Skin of body (tissue), 3 donors: ENCODE measurements at places on chromosomes 4 and X.

DNA sequence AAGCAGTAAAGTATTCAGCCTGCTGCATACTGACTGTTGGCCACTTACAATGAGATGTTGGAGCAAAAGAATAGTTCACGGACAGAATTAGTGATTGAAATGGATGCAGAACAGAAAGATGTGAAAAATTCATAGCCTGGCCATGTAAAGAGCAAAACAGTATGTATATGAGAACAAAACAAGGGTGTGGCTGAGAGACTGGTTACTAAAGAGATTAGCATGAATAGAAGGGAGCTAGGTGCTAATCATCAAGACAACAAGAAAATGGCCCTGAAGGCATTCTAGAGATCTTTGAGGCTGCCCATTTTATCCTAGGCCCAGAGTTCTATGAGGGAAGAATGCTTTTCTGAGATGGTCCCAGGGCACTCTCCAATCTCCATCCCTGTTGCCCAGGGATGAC lies 208.5 kb downstream of the ARHGEF9 start:
- DNase-seq = no peak

GRCh38 chr4:41212616-41213203 lies 1.6 kb downstream of the APBB2 start:
- peak; percentile 49 for DNase-seq

GRCh38 chr4:111693758-111694157 lies 451.5 kb upstream of the FAM241A start:
- no peak for DNase-seq

DNA sequence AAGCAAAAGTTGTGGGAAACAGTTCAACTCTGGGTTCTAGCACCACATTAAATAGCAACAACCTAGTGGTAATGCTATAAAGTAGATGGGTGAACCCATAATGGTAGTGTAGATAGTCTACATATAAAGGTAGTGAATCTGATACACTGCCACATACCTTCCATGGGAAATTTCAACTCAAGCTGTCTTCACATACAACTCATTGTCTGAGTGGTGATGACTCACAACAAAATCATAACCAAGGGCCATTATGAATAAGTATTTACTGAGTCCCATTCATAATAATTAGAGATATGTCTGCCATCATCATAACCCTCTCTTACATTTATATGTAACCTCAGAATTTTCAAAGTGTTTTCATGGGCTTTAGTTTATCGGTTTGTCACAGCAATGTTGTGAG lies 34.8 kb downstream of the EGF start:
- no peak for DNase-seq

- DNase-seq = no peak
These were observed 93.0 kb upstream of the LDB2 start for GRCh38 chr4:16991450-16991849.

DNA sequence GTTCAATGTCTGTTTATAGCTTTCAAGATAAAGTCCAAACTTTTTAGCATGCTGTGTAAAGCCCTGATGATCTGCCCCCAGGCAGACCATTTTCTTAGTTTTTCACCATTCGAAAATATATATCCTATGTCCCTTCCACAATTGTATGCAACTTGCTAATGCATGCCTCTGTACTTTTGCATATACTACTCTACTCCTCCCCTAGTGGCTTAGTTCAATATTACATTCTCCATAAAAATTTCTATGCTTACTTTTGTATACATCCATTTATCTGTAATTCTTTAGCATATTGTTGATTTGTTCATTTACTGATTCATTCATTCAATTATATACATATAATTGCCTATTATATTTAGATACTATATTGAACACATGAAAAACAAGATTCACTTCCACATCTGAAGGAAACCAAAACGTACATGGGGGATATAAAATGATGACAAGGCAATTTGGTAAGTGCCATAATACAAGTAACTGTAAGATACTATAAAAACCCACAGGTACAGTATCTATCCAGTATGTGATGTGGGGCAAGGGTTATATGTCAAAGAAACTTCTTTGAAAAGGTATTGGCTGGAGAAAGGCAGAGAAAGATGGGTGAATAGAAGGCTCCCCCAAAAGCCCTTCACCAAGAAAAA lies 902.5 kb downstream of the FAM133A start:
- no peak for DNase-seq

GRCh38 chr4:137531168-137531985 lies 917 bp downstream of the PCDH18 start:
- DNase-seq = peak; percentile 67

DNA sequence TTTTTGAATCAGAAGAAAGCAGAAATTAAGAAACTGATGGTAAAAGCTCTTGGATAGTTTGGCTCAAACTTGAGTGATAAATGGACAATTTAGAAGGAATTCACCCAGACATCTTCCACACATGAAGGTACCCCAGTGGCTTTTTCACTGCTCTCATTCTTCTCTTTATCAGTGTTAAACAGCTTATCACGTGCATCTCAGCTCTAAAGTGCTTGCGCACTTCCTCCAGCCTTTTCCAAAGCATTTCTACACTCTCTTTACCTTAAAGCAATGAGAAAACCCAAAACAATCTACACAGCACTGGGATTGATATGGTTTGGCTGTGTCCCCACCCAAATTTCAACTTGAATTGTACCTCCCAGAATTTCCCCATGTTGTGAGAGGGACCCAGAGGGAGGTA lies 509.1 kb upstream of the FAT1 start:
- no peak for DNase-seq

DNA sequence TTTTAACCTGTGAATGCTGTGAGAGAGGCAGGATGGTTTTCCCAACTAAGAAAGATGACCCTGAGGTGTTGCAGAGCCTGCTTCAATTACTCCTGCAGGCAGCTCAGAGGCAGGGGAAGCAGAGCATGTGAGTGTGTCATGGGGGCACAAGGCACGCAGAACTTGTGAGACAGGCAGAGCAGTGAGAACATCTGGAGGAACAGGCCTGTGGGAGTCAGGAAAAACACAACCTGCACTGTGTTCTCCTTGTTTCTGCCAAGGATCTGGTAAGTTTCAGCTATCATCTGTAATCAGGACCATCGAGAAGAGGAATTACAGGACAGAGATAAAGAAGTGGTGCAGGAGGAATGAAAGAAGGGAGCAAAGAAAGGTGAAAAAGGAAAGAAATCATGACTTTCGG lies 741.8 kb upstream of the INTU start:
- no peak for DNase-seq

DNA sequence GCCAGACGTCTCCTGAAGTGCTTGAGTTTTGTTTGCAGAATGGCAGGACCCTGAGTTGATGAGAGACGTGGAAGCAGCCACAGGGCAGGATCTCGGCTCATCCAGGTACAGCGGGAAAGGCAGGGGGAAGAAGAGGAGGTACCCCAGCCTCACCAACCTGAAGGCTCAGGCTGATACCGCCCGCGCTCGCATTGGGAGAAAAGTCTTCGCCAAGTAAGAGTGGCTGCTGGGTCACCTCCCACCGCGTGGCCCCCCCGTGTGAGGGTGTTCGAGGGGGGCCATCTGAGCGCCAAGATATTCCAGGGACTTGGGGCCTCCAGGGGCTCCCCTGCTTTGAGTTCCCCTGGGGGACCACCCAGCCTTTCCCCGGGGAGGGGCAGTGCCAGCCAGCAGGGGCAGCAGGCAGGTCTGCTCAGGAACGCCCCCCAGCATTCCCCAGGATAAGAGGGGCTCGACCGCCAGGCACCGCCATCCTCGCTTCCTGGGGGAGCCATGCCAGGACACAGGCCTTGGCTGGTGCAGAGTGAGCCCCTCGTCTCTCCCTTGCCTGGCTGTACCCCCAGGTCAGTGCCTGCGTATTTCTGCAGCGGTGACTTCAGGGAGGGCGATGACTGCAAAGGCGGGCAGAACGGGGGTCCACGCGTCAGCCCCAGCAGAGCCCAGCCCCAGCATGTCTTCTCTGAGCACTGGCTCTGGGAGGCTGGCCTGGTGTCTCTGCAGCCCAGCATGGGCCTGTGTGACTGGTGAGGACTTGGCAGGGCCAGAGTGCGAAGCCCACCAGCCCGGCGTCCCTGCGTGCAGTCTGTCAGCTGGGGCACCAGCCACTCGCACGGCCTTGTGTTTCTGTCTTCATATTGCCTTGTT lies 22.3 kb downstream of the NKX1-1 start:
- no peak for DNase-seq

DNA sequence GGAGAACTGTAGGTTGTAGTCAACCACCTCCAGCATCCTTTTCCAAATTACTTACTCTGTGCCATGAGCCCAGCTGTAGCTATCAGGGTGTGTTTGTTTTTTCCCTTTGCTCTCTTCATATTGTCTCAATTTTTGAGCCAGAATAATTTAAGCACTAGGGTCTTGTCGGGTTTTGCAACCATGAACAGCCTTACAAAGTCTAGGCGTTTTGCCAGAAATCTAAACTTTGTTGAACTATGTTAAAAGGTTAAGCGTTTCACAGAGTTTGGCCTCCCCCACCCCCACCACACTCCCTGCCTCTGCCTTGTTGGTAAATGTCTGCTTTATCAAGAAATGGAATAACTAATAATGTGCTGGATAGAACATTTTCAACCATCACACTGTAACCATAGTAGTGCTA lies 190.6 kb upstream of the TTC29 start:
- peak; percentile 74 for DNase-seq

DNA sequence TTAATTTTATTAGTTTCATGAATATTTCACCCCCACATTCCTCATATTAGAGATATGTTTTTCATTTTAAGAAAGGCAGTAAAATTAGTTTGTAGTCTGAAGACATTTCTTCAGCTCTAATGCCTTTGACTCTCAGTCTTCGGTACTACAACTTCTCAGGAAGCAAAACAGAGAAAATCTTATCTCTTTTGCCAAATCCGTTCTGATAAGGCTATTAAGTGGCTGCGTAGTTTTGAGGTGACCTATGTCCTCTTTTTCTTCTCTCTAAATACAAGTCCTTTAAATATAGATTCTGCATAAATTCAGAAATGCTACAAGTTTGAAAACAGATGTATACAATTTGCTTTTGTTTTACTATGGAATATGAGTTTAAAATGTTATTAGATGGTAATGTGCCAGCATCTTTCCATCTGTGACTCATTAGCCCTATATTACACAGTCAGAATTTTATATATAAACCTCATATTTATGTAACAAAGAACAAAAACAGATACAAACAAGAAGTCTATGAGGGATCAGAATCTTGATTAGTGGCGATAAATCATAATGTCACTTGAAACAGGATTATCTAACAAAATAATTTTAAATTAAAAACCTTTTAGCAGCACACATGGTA lies 181.2 kb upstream of the ETNPPL start:
- DNase-seq = peak; percentile 74

DNA sequence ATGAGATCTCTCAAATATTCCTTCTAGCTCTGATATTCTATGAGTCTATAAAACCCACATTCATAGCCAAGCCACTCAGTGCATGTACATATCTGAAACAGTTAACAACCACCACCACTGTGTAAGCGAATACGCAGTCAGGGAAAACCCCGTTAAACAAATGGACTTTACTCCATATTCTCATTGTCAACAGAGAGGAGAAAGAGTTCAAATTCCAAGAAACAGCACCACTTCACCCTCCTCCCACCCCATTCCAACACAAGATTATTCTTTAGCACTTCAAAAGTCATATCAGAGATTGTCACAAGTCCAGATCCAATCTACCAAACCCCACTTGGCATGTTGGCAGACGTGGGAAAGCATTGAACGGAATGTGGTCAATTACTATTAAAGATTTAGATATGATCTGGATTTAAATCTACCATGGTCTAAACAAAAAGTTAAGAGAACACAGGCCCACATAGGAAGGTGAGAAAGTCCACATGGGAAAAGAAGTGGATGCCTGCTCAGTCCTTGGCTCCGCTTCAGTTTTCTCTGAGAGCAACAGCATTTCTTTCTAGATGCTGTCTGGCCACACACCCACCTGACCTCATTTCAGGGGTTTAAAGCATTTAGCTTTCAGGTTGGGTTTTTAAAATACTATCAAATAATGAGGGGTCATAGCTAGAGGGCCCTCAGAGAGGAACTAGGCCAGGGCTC lies 39.8 kb upstream of the KLHL13 start:
- DNase-seq = no peak

DNA sequence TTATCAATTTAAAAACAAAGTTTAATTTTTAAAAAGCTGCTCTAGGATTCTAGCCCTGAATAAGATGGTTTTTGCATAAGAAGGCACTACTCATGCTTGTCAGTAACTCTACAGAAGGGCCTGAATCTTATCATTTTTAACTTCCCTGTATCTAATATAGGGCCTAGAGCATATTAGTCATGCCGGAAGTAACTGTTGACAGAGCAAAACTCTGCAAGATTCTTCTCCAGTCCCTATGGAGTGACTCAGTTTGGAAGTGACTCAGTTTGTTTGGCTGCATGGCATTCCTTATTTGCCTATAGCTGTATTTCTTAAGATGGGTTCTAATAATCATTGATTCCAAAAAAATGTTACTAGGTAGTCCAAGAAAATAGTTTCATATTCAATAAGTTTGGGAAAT lies 431.8 kb upstream of the HTR2C start:
- no peak for DNase-seq

GRCh38 chr4:93771640-93772411 lies 56.7 kb upstream of the ATOH1 start:
- DNase-seq = no peak

GRCh38 chr4:166527500-166527899 lies 654.5 kb downstream of the TLL1 start:
- DNase-seq = no peak

- DNase-seq = no peak
These were observed 3.1 kb upstream of the SLBP start for GRCh38 chr4:1715002-1715758.

- no peak for DNase-seq
These were observed 3.6 kb downstream of the SH3BGRL start for GRCh38 chrX:81205551-81205950.

DNA sequence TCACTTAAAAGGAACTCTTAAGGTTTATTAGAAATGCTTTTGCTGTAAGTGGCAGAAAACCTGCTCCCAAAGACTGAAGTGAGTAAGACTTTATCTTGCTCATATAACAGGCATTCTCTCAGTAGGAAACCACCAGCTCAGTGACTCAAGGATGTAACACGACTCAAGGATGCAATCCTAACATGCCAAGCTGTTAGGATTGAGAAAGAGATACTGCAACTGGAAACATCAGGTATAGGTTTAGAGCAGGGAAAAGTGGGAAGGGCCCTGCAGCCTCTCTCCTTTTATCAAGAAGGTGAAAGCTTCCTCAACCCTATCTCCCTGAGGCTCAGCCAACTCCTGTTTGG lies 11.9 kb upstream of the SLC9A7 start:
- no peak for DNase-seq

DNA sequence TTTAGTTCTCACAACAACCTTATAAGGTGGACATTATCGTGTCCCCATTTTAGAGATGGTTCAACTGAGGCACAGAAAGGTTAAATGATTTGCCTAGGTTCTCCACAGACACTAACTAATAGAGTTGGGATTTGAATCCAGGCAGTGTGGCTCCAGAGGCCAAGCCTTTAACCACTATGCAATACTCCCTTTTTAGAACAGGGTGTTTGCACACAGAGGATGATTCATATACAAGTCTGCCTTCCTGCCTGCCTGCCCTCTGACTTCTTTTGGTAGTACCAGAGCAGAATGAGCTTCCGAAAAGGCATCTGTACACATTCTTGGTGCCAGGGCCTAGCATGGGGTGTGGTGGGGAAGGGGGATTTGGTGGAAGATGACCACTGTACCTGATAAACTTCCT lies 150.8 kb upstream of the ARHGEF9 start:
- no peak for DNase-seq
